ENCODE measurements at places on chromosomes 7 and 10.
A peak's percentile ranks its signal among the peaks of the same experiment; 100 is the strongest.

- DNase-seq = no peak
Observed at GRCh38 chr10:86098187-86098881, 268.3 kb downstream of the GRID1 start.

GRCh38 chr10:49426490-49427360, 30.8 kb upstream of the DRGX start:
- DNase-seq = no peak

DNA sequence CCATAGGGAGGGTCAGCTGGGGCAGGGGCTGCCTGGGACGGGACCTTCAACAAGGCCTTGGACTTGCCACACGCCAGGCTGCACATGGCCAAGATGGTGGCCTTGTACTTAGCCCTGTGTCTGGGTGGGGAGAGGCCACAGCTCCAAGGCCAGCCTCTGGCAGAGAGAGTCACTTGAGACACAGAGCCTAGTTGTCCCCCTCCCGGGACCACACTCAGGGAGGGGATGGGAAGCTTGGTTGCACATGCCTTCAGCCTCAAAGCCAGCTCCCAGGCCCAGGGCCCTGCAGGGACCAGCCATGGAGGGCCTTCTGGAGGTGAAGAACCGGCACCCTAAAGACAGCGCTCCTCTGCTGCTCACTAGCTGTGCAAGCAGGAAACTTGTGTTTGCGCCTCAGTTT, 16.7 kb downstream of the MMRN2 start:
- no peak for DNase-seq

DNA sequence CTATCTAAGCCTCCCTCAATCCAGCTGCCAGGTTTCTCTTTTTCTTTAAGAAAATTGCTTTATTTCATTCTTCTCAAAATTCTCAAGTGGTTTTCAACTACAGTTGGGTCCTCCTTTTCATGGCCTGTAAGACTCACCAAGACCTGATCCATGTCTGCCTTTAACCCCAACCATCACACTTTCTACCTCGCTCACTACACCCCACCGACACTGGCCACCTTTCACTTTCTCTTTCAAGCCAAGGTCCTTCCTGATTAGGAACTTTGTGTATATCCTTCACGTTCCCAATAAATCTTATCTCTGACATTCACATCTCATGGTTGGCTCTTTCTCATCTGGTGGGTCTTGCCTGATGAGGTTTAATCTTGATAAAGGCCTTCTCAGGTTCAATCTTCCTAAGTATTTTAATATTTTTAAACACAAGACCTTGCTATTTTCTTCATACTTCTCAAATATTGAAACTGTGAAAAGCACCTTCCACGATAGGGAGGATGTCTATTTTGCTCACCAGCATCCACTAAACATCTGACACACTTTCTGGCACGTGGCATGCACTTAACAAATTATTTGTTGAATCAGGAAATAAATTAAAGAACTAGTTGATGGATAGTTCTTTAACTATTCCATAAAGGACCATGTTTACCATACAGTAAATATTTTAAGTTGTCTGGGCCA, 624.8 kb downstream of the GRID1 start:
- peak; percentile 16 for DNase-seq

GRCh38 chr7:87510411-87510875, 35.0 kb upstream of the ABCB4 start:
- no peak for DNase-seq

- DNase-seq = no peak
Observed at GRCh38 chr10:118594392-118595063, 920 bp downstream of the PRLHR start.

All from ACHN (cell line).